Left renal pelvis (tissue), 4 donors: ENCODE measurements at places on chromosomes 12 and 14. TPM values are rescaled to one million over a fixed set of nuclear protein-coding genes. Genes with fewer than 3 reads are reported as not detected.

MBIP gene
- polyA plus RNA-seq, result 54.6 TPM

GZMB gene
- 0.32 TPM for polyA plus RNA-seq

STRAP gene
- 134 TPM for polyA plus RNA-seq

CACNA1C gene
- 8.8 TPM for polyA plus RNA-seq

GPR65 gene
- polyA plus RNA-seq, result 0.55 TPM

CLEC2D gene
- polyA plus RNA-seq, result 10.3 TPM

IKZF4 gene
- 17.6 TPM for polyA plus RNA-seq

KRT83 gene
- polyA plus RNA-seq, result not detected

KERA gene
- polyA plus RNA-seq, result 0.11 TPM

ASIC1 gene
- polyA plus RNA-seq, result 4.8 TPM

ACOT2 gene
- 26.8 TPM for polyA plus RNA-seq

OR10P1 gene
- not detected for polyA plus RNA-seq

IL31 gene
- polyA plus RNA-seq, result not detected

SPTB gene
- 11.1 TPM for polyA plus RNA-seq

RDH16 gene
- polyA plus RNA-seq, result 1.2 TPM

PKP2 gene
- 24.5 TPM for polyA plus RNA-seq

TAS2R19 gene
- 1.4 TPM for polyA plus RNA-seq

CDCA4 gene
- 18.2 TPM for polyA plus RNA-seq

SAMD15 gene
- 9.6 TPM for polyA plus RNA-seq

LAG3 gene
- polyA plus RNA-seq, result 6.2 TPM

NEUROD4 gene
- not detected for polyA plus RNA-seq

AKAP6 gene
- polyA plus RNA-seq, result 1.9 TPM

ALKBH2 gene
- 27.5 TPM for polyA plus RNA-seq
